ENCODE measurements at places on chromosomes 11 and 22.
A peak's percentile ranks its signal among the peaks of the same experiment; 100 is the strongest.

- DNase-seq = peak; percentile 93
Observed at GRCh38 chr11:96162816-96163499, 180.0 kb downstream of the MAML2 start.

DNA sequence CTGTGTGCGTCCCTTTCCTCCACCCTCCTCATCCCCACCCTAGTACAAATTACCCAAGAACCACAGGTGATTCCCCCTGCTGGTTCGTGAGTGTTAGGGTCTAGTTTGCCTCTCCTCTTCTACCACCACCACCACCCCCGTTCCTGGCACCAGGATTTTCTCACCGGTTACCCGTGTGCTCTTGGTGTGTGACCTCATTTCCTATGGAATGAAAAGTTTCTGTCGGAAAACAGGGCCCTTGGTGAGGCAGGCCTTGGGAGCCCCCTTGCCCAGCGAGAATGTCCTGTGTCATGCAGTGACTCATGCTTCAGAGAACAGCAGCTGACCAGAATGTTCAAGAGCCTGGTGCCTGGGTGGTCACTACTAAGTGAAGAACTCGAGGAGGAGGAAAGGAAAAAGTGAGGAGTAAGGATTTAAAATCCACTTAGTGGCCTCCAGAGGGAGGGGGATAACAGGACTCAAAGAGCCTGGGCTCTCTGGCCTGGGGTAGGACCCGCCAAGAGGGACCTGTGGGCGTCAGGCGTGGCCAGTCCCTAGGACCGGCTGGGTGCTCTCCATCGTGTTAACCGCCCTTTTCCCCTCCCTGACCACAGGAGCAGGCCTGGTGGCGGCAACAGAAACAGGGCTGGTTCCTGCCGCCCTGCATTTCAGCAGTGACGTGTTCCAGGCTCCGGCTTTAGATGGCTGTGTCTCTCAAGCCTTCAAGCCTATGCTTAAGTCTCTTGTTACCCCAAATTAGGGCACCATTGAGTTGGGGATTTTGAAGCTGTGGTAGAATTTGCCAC lies 30.2 kb downstream of the C22orf31 start:
- peak; percentile 82 for DNase-seq

- DNase-seq = no peak
Observed at GRCh38 chr11:94722735-94723134, 45.4 kb upstream of the AMOTL1 start.

DNA sequence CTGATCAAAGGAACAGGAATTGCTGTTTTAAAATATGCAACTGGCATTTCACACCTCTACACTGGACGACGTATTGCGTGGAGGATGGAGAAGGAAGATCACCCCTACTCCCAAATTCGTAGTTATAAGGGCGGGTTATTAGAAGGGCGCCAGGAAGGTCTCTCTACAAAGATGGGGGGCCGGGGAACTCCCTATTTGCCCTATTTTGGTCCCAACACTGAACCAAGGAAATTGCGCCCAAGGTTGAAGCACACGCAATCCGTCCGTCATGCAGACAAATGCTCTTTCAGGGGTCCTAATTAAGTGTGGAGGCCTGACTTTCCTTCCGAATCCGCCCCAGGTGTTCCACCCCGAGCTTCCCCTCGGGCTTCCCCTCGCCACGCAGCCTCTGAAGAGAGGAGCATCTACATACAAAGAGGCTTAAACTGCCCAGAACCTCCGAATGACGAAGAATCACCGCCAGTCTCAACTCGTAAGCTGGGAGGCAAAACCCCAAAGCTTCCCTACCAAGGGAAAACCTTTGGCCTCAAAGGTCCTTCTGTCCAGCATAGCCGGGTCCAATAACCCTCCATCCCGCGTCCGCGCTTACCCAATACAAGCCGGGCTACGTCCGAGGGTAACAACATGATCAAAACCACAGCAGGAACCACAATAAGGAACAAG lies 396 bp downstream of the NPAT start:
- DNase-seq = no peak

DNA sequence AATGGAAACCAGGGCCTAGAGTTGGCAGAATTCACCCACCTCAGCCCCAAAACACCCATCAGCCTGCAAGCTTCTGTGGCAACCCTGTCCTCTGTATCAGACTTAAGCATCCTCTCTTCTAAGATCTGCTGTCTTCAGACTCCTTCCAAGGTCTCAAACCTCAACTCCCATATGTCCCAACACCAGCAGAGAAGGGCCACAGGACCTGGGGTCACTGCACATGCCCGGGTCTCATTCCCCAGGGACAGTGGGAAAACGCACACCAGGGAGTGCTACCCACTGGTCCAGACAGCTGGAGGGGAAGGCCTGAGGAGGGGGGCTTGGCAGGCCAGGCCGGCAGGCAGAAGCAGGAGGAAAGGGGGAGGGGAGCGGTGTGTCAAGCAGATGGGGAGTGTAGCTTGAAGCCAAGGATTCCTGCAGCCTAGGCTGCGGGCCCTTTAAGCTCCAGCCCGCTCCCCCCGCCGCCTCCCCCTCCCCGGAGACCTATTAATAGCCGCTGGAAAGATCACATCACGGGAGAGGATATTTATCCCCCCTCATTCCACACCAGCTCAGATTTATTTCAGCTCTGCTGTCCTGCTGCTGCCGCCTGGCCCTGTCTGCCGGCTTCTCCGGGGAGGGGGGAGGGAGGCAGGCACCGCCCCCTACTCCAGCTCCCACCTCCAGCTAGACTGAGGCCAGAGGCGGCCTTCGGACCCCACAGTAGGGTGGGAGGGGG lies 16.7 kb downstream of the BCL9L start:
- DNase-seq = peak; percentile 92

DNA sequence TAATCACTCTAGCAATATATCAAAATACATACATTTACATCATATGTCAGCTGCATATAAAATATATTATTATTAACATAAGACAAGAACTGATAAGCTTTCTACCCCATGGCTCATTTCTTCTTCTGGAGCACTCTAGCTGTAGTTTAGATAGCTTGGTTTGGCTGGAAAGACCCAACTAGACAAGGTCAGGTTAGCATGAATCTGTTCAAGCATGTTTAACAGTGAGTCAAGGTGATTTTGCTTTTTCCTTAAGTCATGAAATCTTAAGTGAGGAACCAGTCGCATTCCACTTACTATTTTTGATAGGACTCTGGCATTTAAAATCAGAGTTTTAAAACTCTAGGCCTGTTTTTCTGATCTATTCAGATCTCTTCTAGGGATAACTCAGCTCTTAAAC lies 157.0 kb upstream of the PDGFD start:
- DNase-seq = no peak

- DNase-seq = no peak
Observed at GRCh38 chr22:35601743-35602615, 15.2 kb downstream of the MB start.

GRCh38 chr11:124729571-124729970 lies 10.2 kb upstream of the NRGN start:
- DNase-seq = no peak

DNA sequence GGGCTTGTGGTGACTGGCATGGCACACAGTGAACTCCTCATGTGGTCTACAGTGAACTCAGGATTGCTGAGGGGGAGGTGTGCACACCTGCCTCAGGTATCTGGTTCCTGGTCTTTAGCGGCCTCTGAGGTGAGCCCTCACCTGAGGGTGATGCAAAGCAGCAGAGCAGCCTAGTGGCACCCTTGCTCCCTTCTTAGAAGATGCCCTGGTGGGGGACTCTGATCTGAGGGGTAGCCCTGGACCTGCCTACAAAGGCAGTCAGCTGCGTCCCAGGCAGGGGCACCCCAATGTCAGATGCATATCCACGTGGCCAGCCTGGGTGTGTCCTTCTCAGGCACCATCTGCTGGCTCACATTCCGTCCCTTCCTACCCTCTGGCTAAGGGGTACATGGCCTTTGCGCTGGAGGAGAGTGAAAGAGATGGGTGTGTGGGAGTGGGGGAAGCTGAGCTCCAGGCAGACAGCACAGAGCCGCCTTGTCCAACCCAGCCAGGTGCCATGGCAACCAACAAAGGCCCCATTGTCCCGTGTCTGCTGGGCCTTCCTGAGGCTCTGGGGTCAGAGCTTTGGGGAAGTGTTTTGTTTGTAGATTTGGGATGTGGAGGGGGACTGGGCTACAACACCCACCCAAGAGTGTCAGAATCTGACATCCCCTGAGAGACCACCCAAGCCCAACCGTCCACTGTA lies 5.8 kb downstream of the PLEKHB1 start:
- DNase-seq = no peak

GRCh38 chr11:125930076-125930450 lies 15.8 kb upstream of the VSIG10L2 start:
- DNase-seq = no peak

DNA sequence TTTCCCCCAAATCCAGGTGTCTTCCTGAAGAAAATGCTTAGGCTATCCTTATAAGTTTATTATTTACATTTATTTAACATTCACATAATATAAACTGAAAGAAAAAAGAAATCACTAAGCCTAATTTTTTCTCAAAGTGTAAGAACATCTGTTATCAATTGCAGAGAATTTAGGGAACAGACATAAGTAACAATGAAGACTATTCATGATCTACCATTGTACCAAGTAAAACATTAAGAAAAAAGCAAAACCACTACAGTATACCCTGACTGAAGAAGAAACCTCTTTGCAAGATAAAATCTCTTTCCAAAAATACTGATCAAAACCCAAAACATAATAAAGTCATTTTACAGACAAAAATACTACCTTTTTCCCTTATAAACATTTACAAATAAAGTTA lies 60.5 kb downstream of the NUP98 start:
- DNase-seq = no peak

All from fibroblast of the conjunctiva (primary cell).